ENCODE measurements at places on chromosomes 1 and 21.

GRCh38 chr1:51294566-51295184 lies 35.7 kb downstream of the TTC39A start:
- DNase-seq, result no peak

DNA sequence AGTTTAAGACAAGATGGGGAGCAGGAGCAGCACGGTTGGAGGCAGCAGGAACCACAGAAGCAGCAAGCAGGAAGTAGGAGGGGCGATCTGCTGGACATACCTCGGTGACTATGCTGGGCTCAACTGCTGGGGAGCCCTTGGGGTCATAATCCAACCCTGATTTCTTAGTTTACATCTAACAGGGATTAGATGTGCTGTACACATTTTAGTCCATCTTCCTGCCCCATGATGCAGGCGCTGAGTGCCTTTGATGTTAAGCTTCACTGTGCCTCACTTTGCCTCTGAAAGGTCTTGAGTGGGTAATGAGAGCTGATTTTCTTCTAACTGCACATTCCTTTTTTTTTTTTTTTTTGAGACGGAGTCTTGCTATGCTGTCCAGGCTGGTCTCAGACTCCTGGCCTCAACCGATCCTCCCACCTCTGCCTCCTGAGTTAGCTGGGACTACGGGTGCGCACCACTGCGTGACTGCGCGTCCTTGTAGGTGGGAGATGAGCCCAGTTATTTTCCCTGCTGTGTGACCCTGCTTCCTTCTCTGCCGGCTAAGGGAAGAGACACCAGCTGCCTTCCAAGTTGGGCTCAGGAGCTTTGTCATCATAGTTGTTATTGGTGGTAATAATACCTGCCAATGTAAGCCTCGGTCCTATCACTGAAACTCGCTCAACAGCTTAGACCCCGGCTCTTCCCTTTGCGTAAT lies 1.1 kb upstream of the RCAN3 start:
- no peak for DNase-seq

DNA sequence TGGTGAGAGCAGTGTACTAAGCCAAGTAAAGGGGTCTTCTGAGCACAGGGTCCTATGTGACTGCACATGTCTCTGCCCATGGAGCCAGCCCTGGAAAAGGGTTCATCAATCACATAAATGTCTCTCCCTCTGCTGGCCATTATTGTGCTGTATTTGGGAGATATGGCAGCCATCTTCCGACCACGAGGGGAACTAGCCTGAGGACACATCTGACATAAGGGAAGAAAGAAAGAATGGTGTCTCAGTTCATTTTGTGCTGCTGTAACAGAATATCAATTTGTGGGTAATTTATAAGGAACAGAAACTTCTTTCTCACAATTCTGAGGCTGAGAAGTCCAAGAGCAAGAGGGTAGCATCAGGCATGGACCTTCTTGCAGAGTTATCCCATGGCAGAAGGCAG lies 55.1 kb upstream of the GJA5 start:
- DNase-seq, result no peak

DNA sequence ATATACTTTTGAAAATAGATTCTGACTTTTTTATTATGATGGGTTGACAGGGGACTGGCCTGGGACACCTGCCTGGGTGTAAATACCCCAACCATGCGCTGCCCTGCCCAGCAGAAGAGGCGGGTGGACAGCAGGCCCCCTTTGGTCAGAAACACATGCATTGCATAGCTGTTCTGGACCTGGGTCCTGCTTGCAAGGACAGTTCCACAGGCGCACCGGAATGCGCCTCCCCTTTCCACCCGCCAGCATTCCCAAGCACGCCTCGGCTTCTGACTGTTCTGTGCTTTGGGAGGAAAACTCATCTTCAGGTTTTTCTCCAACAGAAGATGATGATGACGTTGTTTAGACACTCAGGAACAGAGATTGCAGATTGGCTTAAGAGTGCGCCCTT lies 428 bp upstream of the ZNF678 start:
- DNase-seq, result no peak

- no peak for DNase-seq
Observed at GRCh38 chr1:230287674-230288315, 138.3 kb downstream of the PGBD5 start.

GRCh38 chr1:111653709-111654108 lies 34.1 kb downstream of the RAP1A start:
- no peak for DNase-seq

GRCh38 chr1:12309783-12310742 lies 80.2 kb downstream of the VPS13D start:
- DNase-seq, result peak; percentile 77

- DNase-seq, result no peak
Observed at GRCh38 chr1:34726861-34727260, 28.0 kb upstream of the GJB5 start.

DNA sequence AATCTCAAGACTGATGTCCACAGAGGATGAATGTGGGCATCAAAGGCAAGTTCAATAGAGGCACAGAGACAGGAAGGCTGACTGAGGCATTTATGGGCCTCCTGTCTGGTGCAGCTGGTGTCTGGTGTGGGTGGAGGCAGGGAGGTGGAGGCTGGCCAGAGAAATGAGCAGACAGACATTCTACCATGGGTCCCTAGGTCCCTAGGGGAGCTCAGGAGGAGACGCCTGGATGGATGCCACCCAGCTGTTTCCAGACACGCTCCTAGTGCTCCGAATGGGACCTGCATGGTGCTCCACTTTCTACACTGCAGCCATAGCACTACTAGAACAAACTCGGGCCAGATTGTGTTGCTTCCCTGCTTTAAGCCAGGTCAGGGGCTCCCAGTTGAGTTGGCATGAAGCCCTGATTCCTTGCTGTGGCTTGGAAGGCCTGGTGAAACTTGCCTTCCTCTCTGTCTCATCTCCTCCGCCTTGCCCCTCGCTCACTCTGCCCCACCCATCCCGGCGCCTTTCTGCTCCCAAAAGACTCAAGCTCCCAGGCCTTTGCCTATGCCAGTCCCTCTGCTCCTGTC lies 25.3 kb downstream of the PADI2 start:
- no peak for DNase-seq

DNA sequence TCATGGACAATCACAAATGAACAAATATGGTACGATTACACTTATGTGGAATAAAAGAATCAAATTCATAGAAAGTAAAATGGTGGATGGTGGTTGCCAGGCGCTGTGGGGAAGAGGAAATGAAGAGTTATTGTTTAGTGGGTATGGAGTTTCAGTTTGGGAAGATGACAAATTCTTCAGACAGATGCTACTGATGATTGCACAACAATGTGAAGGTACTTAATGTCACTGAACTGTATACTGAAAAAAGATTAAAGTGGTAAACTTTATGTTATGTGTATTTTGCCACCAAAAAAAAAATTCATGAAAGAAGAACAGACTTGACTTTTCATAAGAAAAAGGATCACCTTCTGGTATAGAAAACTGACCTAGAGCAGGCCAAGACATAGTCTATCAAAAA lies 745.6 kb upstream of the CXADR start:
- DNase-seq, result no peak

Data from fibroblast of gingiva (primary cell).